ENCODE measurements at places on chromosomes 4 and X. TPM values are rescaled to one million over a fixed set of nuclear protein-coding genes. Genes with fewer than 3 reads are reported as not detected.

The NPY1R gene
- total RNA-seq: 163 TPM

GRCh38 chrX:112753116-112753515 is 73.4 kb upstream of the LHFPL1 start:
- DNase-seq: no peak

The CXCL1 gene
- total RNA-seq: 2.0 TPM

The NALF2 gene
- 1.9 TPM for total RNA-seq

GRCh38 chr4:108849611-108850168 is 86.8 kb upstream of the ETNPPL start:
- DNase-seq: no peak

DNA sequence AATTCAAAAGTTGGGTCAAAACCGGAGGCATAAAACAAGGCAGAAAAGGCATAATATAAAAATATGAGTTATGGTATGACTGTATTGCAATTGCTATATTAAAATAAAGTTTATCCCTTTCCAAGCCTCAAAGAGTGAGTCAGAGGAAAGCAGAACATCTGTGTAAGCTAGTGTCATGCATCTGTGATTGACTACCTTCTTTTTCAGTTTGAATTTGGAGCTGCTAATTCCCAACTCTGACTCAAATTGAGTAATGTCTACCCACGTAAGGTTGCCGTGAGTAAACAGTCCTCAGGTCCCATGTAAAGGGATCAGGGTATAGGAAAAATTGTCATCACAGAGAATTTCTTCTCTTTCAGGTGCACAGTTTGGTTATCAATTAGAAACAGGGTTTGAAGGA is 6.5 kb upstream of the SLITRK4 start:
- DNase-seq: no peak

GRCh38 chrX:53674581-53674980 is 11.9 kb downstream of the HUWE1 start:
- no peak for DNase-seq

DNA sequence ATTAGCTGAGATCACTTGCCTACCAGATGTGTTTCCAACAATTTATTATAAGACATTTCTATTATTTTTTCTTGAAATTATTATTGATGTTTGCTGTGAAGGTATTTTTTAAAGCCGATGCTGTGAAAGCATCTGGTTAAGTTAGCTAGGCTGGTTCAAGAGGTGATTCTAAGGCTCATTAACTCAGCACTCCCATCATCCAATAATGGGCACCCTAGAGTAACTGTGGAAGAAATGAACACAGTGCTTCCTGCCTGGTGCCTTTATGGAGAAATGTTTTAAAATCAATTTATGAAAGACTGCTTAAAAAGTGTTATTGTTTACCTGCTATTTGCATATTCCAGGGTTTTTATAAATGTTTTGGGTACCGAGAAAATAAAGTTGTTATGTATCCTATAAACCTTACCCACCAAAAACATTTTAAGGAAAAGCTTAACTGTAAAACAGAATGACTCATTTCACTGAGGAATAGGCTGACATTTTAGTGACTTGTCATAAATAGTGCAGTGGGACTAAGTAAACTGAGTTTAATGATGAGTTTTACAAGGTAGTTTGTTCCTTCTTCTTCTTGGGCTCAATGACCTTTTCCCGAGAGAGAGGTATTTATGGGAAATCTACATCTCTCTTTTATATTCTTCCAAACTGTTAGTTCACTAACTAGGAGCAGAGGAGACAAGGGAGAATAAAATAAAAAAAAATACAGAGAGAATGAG is 310.0 kb upstream of the AADAT start:
- no peak for DNase-seq

DNA sequence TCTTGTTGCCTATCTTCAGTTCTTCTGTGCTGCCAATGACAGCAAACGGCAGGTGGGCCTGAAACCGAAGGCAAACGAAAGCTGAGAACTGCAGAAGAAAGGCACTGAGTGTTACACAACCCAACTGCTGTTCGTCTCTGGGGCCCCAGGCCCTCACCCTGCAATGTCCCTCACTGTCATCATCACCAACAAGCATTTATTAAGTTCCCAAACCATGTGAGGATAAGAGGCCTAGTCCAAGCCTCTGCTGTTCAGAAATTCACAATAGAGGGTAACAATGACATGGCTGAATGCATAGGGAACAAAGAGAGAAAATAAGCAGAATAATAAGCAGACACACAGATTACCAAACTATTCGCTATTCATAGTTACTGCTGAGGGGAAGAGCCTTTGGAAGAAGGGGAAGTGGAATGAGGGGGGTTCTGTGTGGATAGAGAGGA is 34.5 kb upstream of the NKRF start:
- no peak for DNase-seq

DNA sequence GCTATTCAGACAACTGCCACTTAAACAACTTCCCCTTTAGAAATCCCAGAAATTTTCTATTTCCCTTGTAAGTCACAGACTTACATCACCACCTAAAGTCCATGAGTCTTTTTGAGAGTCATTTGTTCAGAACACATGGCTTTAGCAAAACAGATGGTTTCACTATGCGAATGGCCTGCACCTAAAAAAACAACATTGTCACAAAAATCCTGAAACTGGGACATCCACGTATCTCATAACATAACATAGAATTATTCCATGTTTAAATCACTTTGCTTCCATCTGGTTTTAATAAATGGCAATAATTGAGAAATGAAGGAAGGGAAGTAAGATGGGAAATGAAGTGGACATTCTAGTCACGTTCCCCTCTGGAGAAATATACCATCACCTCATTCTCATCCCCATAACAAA is 155.3 kb upstream of the EDNRA start:
- DNase-seq: no peak
